ENCODE measurements at places on chromosomes 7 and 10.

DNA sequence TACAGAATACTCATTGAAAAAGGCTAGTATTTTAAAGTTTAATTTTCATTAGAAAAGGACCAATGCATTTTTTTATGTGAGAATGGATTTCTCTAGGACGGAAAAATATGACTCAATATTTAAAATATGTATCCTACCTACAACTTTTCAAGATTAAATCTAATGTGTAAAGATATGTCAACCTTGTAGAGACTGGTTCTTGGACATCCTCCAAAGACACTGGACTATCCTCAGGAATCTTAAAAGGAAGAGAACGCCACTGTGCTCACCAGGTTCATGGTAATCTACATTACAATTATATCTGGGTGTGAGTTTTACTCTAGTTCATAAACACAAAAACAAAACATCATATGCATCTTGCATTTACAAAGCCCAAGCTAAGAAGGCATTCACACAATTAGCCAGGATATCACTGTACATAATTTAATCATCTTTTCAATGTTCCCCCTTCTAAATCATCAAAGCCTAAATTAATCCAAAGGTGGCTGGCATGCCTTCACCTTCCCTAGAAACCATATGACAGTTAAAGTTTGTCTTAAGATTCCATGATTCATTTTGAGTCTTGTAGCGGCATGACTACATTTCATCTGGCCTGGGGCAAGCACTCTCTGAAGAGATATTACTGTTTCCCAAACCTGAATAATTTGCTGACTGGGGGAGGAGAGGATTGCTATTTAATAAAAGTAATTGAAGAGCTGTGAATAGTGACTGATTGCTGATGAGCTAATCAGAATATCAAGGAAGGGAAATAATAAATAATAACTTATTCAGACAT, 12.0 kb downstream of the SGCE start:
- DNase-seq: no peak

DNA sequence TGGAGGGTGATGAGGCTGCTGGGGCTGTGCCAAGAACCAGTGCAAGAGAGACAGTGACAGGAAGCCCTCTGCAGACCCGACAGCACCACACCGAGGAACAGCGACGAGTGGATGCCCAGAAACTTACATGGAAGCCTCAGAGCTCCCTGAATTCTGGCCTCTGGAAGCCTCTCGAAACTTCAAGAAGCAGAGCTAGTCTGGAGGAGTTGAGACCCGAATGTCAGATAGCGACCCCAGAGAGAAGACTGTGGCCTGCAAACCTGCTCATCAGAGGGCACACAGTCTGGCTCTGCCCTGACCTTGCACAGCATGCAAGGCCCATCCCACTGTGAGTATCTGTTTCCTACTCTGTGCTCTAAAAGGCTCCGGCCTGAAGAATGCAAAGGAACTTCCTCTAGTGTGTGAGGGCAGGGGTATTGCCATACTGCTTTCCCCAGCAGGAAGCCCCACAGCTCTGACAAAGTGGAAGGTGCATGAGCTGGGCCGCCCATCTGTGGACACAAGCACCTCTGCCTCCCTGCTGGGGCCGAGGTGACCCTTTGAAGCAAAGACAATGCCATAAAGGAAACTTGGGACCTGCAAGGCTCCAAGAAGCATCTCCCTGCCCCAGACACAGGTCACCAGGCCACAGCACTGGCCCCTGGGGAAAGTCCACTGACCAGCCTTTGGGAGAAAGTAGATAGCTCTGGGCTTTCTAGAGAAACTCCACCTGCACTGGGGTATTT, 10.5 kb upstream of the C10orf71 start:
- DNase-seq: no peak

- DNase-seq: no peak
Measured at GRCh38 chr7:105766421-105767073, 109.9 kb downstream of the ATXN7L1 start.

GRCh38 chr10:132816718-132817117, 30.8 kb upstream of the NKX6-2 start:
- no peak for DNase-seq

DNA sequence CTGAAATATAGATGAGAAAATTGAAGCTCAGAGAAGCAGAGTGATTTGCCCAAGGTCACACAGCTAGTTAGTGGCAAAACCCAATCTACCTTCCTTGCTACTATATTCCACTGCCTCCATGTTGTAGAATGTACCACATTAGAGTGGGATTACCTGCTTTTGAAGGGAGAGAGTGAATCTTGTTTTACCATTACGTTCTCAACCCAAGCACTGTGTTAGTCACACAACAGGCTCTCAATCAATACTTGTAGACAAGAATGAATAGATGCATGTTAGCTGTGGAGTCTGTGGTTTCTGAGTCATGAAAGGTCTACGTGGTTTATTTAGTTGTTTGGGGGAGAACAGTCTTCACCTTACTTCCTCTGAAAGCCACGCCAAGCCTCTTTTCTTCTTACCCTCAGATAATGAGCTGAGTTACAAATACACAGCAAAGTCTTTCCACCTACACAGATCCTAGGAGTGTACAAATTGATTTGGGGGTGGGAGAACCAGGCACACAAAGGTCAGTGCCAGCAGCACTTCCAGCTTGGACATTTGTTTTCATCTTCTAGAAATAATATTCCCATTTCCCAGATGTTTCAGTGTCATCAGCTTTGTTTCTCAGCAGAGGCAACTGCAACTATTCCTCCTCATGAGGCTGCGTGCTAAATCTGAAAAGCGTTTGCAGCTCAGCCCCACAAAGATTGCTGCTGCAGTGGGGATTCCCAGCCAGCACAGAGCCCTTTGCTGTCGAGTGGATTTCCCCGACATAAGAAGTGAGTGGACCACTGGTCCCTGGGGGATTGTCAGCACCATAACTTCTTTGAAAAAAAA, 71.5 kb upstream of the ADO start:
- DNase-seq: no peak

GRCh38 chr7:148609045-148609725, 18.6 kb downstream of the C7orf33 start:
- no peak for DNase-seq

DNA sequence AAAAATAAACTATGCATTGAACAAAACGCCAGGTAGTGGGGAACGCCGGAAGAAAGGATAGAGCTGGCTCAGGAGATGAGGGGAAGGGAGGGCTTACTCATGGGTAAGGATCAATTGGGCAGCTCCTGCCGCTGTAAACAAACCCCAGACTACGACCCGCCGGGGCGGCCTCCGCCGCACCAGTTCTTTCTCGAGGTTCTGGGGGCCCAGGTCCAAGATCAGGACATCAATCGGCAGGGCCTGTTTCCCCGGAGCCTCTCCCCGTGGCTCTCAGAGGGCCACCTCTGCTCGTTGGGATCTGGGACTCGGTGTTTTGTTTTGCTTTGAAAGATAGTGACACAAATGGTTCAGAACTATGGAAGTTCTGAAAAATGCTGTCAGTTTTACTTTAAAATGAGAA, 140.4 kb downstream of the ELFN1 start:
- DNase-seq: no peak

DNA sequence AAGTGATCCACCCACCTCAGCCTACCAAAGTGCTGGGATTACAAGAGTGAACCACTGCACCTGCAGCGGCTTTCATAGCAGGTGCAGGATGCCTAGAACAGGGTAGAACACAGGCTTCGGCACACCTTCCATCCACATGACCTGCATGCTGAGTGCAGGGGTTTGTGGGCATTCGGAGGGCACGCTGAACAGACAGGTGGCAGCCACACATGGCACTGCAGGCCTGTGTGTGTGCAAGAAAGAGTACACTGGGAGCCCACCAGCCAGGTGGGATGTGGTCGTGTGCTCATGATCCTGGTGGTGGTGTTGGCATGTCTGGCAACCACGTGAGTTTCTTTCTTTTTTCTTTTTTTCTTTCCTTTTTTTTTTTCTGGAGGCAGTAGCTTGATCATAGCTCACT, 38.4 kb downstream of the GRID2IP start:
- no peak for DNase-seq

DNA sequence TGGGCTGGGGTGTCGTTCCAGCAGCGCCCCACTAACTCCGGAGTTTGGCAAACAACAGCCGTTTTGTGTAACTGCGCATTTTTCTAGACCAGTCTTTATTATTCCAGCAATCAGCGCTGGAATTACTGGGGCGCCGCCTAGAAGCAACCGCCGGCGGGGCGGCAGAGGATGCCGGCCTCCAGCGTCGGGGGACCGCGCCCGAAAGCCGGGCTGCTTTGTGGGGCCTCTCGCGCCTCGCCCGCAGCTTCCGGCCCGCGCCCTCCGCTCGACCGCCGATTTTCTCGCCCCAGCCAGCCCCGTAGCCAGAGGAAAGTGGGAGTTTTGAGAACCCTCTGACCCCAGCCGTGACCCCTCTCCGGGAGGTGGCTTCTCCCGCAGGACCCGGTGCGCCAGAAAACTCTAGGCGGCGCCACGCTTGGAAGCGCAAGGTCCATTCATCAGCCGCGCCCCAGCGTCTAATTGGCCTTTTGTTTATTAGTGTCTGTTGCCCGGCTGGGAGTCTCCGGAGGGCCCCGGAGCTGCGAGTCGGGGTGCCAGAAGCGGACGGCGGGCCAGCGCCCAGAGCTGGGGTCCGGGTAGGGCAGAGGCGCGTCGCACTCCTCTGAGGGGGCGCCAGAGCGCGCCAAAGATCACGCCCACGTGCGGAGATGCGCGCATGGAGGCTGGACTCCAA, 10.7 kb downstream of the EMX2 start:
- no peak for DNase-seq

GRCh38 chr7:156031679-156032478, 219.6 kb upstream of the SHH start:
- no peak for DNase-seq

GRCh38 chr7:1248143-1248915, 15.7 kb downstream of the UNCX start:
- no peak for DNase-seq

DNA sequence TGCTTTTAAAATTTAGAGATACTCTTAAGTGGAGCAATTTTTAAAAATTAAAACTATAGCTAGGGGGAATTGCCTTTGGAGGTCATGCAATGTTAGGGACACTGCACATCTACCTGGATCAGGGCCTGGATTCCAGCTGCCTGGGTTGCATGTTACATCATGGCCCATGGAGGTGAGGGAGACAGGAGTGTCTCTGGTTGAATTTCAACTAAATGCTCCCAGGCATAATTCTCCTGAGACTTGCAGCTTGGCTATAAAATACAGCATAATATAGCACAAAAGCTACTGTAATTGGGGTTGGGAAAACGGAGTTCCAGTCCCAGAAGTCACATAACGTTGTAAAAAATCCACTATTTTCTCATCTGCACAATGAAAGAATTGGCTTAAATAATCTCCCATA, 782.5 kb downstream of the LRMDA start:
- no peak for DNase-seq

GRCh38 chr7:78095549-78095948, 297.0 kb downstream of the PHTF2 start:
- no peak for DNase-seq

- no peak for DNase-seq
Measured at GRCh38 chr10:36574207-36574606, 551.2 kb upstream of the ANKRD30A start.

- DNase-seq: no peak
Measured at GRCh38 chr10:52438119-52438518, 124.0 kb downstream of the DKK1 start.

- DNase-seq: no peak
Measured at GRCh38 chr7:2008101-2008935, 224.4 kb downstream of the MAD1L1 start.

- no peak for DNase-seq
Measured at GRCh38 chr10:88186335-88186734, 322.9 kb downstream of the PTEN start.

DNA sequence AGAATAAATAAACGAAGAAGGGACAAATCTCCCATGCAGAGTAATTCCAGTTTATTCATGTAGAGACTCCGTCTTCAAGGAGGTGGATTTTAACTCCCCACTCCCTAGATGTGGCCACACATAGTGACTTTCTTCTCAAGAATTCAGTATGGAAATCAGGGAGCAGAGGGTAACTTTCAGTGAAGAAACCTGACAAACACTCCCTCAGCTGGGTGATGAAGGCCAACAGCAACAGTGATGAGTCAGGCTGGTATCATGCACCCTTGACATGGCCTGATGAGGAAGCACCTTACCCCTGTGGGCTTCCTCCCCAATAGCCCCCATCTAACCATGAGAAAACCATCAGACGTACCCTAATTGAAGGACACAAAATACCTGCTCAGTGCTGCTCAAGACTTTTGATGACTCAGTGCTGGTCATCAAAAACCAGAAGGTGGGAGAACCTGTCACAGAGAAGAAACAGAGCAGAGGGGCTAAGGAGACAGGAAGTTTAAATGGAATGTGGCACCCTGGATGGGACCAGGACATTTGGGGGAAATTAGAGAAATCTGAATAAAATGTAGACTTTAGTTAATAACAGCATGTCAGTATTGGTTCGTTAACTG, 50.6 kb downstream of the ADAMTS14 start:
- DNase-seq: no peak

DNA sequence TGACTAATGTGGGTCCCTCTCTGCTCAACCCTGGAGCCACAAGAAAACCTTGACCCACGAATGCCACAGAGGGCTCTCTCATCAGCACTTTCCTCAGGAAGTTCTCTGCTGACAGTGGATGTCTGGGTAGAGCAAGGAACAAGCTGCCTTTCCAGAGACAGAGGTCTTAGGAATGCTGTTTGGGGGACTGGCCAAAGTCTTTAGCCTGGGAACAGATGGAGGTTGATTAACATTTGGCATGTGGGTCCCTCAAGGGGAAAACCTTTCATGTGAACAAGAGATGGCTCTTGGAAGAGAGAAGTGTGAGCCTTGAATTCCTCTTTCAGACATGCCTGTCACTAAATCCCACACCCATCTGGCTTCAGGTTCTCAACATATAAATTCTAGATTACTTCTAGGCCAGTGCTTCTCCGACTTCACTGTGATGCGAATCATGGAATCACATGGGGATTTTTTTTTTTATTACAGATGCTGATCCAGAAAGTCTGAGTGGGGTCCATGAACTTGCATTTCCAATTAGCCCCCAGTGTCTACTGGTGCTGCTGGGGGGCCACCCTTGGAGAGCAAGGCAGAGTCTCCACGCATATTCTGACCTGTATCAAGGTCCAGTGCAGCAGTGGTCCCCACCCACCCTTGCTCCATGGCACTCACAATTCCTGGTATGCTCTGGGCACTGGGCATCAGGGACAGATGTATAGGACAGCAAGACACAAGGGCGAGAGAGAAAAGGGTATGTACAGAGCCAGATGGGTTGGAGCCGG, 360.4 kb downstream of the CXCL12 start:
- DNase-seq: no peak

DNA sequence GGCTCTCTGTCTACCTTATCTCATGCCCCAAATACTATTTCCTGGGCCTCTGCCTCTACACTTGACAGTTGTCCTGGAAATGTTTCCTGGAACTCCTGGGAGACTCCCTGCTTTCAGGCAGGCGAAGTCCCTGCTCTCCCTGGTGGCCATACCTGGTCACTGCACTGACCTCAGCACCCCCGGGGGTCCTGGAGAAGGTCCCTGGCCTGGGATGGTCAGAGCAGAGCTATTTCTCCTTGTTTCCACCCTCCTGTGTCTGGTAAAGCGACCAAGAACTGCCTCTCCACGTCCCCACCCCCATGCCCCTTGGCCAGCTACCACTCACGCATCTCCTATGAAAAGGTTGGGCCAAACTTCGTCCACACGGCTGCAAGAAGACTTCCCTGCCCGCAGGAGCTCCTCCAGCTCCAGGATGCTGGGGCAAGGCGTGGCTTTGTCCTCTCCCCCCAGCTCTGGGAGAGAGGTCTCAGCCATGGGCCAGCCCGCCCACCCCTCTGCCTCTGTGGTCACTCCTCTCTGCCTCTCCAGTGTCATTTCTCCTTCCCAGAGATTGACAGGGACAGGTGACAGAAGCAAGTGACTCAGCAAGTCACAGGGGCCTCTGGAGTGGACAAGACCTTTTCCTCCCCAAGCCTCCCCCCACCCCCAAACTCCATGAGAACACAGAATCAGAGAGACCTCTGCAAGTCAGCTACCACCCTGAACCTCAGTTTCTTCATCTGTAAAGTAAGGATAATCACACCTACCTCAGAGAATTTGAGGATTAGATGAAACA, 2.6 kb upstream of the SAMD8 start:
- no peak for DNase-seq
